ENCODE measurements at places on chromosomes 2 and 18.

DNA sequence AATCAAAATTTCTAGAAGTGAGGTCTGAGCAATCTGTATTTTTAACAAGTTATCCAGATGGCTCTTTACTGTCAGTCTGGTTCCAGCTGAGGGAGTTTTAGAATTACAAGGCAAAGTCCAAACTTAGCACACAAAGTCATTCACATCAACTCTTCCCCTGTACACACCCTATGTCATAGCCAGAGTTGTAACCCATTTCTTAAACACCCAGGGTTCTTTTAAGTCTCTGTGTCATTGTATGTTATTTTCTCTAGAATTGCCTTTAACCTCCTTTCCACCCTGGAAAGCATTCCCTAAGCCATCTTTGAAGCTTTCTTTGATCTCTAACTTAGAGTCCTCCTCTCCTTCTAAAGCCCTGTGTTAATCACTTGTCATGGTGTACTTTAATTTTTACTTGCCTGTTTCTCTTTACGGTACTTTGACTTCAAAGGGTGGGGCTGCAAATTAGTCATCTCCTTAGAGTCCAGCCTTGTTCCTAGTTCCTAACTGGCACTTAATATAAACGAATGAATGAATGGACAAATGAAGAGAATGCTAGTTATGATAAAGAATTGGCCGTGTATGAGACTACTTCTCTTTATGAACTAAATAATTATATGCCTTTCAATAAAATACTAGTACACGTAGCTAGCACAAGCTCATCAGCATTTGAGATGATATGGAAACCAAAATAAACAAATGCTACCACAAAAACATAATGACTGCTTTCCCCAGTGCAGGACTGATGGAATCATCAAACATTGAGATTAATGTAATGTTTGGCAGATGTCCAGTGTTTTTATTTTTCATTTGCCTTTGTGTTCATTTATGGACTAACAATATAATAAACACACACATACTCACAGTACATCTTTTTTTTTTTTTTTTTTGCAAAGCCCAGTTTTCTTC lies 11.9 kb upstream of the ACTR3 start:
- no peak for DNase-seq

DNA sequence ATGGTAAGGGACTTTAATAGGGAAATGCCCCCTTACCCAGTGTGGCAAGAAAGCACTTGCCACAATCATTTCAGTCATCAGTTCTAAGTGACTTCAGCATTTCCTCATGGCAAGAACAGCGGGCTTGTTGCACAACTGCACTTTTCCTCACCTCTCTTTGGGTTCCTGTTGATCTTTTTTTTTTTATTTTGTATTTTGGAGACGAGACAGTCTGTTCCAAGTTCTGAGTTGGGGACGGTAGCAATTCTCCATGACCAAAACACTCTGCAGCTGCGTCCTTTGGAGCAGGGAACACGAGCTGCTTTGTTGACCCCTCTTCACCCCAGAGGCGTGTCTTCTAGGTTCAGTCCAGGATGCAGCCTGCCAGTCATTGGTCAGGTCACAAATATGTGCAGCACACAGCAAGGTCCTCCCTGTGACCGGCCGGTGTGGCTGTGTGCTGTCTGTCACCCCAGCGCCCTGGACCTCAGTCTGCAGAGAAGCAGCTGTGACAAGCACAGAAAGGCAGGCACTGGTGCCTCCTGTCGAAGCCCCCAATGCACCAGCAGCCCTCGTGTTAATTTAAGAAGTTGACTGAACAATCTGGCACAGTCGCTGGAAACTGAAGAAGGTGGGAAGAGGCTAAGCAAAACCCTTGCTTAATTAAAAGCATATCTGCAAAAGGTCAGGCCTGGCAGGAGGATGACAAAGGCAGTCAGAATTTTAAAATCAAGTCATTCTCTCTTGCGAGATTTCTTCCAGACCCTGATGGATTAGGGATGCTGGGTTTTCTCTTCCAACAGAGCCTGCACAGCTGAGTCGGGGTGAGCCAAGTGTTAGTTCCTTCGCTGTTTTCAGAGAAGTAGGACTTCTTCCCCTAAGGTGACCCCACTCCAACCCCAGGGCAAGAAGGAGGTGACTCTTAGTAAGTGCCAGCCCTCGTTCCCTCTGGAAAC lies 96.7 kb upstream of the COPS8 start:
- DNase-seq: no peak

- no peak for DNase-seq
These were observed 9.6 kb downstream of the GDF7 start for GRCh38 chr2:20676353-20677215.

DNA sequence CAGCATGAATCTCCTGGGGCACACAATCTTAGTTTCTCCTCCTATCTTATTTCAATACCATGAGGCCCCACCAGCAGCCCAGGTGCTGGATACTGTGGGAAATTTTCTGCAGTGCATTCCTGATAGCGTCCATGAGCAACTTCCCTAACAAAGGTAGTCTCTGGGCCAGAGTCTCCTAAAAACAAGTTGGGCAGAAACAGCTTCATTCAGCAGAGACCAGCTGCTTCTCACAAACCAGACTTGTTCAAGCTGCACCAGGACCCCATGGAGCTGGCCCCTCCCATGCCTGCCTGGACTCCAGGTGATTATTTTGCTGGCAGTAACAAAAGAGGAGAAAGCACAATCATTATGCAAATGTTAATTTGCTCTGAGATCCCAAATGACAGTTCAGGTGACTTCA lies 31.4 kb downstream of the MYO5B start:
- no peak for DNase-seq

- no peak for DNase-seq
These were observed 8.6 kb downstream of the SNRNP27 start for GRCh38 chr2:69902213-69902922.

DNA sequence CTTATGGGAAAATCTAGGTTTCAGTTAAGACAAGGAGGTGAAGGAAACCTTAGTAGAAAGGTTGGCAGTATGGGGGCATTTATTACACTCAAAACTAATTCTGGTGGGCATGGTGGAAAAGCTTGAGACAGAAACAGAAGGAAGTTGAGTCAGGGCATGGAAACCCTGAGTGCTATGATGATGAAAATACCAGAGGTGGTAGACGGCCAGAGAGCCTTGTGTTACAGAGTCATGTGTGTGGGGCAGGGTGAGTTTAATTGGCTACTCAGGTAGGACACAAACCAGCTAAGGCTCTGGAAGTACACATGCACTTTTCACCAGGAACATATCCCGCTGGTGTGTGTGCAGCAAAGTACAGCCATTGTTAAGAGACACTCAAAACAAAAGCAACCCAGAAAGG lies 20.7 kb upstream of the FAM136A start:
- no peak for DNase-seq

GRCh38 chr18:36931106-36931505 lies 102.2 kb downstream of the KIAA1328 start:
- DNase-seq: no peak

DNA sequence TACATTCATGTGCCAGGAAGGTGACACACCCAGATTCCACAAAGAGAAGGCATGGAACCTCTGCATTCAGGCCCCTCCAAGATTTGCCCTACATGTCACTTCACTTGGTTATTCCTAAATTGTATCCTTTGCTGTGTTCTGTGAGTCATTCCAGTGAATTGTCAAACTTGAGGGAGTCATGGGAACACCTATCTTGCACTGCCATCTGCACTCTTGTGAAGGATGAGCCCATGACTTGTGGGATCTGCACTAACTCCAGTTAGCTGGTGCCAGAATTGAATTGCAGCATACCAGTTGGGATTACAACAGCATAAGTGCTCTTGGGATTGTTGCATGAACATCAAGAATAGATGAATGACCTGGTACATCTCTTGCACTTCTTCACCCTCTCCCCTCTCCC lies 1288.0 kb upstream of the ZEB2 start:
- DNase-seq: no peak

GRCh38 chr2:18831916-18832510 lies 242.6 kb upstream of the NT5C1B start:
- DNase-seq: no peak

- DNase-seq: no peak
These were observed 680 bp downstream of the ATP5F1A start for GRCh38 chr18:46097431-46097800.

- DNase-seq: no peak
These were observed 200.4 kb upstream of the SH3BP4 start for GRCh38 chr2:234751275-234751973.

GRCh38 chr18:57559314-57559713 lies 27.2 kb downstream of the FECH start:
- no peak for DNase-seq

- no peak for DNase-seq
These were observed 824.0 kb downstream of the SLC4A3 start for GRCh38 chr2:220451438-220451837.

DNA sequence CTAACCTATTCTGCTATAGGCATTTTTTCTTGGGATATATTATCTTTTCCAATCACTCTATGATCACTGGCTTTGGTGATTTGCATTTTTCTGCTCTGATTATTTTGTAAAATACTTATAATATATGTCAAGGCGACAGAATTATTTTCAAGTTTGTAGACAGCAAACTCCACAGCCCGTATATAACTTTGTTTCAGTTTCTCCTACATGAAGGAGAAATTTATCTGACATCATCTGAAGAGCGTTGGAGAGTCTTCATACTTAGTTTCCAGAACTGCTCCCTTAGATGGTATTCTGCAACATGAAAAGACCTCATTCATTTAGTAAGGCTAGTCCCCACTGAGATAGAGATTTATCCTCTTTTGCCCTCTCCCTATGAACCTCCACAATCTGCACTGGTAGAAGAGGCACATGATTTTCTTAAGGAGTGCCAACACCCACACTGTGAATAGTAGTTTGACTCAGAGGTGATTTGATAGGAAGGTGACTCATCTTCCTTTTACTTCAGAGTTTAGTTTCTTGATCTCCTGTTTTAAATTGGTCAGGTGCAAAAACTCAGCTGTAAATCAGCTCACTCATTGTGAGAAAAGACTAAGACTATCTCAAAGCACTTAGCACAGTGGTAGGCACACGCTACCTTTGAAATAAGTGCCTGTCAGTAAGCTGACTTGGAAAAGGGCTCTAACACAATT lies 1848.6 kb upstream of the CELF4 start:
- no peak for DNase-seq

- DNase-seq: no peak
These were observed 2.7 kb upstream of the LCT start for GRCh38 chr2:135839713-135840112.

DNA sequence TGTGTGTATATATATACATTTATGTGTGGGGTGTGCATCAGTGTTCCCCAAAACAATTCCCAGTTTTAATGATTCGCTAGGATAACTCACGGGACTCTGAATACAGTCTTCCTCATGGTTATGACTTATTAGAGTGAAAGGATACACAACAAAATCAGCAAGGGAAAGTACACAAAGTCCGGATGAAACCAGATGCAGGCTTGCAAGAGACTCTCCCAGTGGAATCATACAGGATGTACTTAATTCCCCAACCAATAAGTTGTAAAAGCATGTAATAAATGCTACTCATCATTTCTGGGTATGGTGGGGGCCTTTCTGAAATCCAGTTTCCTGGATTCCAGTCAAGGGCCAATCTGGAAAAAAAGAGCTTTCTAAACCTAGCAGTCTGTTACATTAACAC lies 654.1 kb upstream of the SYT4 start:
- no peak for DNase-seq

DNA sequence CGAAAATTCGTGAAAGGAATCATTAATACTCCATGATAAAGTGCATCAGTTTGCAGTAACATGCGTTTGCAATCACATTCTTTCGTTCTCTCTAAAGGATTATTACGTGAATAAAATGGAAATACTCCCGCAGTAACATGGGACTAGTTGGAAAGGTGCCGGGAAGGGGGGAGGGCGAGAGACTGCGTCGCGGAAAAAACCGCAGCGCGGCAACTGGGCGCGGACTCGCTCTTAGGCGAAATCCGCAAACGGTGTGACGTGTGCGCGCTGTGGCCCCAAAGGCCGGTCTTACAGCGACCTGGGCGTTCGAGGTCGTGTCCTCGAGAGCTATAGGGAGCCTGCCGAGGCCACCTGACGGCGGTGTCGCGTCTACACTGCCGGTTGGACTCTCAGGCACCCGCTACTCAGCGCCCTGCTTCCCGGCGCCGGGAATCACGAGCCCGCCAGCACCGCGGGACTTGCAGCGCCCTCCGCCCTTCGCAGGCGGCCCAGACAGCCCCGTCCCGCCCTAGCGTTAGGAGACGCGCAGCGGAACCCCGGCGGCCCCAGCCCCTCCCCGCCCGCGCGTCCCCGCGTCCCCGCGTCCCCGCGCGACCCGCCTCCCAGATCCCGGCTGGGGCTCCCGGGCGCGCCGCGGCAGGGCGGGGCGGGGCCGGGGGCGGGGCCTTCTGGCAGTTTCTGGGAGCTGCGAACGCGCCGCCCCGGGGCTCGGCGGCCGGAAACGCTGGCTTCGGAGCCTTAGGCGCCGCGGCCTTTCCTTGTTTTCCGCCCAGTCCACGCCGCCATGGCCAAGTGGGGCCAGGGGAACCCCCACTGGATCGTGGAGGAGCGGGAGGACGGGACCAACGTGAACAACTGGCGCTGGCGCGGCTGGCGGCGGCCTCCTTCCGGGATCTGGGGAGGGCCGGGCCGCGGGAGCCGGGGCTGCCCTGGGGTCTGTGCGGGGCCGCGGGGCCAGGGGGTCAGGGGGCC lies 15.1 kb downstream of the C2orf74 start:
- peak; percentile 94 for DNase-seq

DNA sequence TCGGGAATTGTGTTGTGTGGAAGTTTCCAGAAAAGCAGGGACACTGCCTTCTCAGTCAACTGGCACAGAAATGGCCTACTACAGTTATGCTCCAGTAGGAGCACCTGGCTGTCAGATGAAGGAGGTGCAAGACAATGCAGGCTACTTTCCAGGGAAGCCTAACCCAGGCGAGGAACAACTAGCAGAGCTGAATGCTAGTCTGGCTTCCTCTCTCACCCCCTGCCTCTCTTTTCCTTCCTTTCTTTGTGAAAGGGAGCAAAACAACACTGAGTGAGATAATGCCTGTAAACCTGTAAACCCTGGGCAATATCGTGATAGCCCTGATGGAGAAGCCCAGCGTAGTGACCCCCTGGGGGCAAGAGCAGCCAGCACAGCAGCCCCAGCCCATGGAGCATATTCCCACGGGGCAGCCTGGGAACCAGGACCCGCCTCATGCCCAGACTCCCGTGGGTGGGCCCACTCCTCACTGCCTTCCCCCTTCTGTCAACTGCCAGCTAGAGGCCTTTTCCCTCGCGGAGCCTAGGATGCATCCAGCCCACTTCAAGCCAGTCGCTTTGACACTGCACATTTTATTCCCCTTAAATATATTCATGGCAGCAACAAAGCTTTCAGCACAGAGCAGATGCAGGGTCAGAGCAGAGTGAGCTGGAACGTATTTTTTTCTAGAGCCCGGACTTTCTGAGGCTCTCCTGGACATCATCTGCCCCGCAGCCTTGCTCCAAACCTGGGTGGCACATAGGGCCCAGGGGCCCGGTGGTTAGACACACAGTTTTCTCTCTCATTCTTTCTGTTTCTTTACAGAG lies 77.0 kb downstream of the PDCL3 start:
- DNase-seq: no peak

DNA sequence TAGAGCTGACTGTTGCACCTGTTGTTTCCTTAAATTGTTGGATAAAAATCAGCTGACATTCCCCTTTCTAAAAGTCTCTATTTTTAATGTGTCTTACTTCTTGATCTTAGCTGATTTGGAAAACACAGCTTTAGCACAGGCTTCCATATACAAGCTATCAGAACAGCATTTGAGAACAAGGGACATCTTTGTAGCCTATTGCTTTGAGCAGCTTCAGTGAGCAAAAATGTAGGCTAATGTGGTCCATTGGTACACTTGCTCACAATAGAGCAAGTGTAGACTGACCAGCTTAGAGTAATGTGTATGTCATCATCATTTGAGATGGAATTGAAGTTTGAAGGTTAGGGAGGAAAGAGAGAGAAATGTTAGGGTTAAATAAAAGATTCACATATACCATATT lies 7.0 kb downstream of the INPP1 start:
- no peak for DNase-seq

Measured in activated CD8-positive, alpha-beta memory T cell treated with anti-CD3 and anti-CD28 coated beads, Interleukin-2, amount 50 U/mL, for 4 hours (primary cell).